GM18507 (cell line): ENCODE measurements at places on chromosomes 2 and 18.

GRCh38 chr2:26274058-26274613 lies 29.4 kb downstream of the HADHB start:
- DNase-seq: no peak

DNA sequence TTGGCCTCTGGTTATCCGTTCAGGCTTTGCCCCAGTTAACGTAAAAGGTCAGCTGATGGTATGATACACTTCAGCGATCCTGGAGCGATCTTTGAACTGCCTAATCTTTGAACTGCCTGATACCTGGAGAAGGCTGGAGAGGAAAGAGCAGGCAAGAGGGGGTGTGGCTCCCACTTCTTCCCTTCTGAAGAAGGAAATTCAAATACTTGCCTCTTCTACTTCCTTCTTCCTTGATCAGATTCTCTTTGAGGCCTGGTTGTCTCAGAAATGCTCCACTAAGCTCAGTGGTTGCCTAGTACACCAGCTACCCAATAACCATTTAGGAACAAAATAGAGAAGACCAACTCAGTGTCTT lies 619 bp downstream of the GALM start:
- DNase-seq: no peak

GRCh38 chr2:84940831-84941412 lies 30.0 kb upstream of the KCMF1 start:
- no peak for DNase-seq

DNA sequence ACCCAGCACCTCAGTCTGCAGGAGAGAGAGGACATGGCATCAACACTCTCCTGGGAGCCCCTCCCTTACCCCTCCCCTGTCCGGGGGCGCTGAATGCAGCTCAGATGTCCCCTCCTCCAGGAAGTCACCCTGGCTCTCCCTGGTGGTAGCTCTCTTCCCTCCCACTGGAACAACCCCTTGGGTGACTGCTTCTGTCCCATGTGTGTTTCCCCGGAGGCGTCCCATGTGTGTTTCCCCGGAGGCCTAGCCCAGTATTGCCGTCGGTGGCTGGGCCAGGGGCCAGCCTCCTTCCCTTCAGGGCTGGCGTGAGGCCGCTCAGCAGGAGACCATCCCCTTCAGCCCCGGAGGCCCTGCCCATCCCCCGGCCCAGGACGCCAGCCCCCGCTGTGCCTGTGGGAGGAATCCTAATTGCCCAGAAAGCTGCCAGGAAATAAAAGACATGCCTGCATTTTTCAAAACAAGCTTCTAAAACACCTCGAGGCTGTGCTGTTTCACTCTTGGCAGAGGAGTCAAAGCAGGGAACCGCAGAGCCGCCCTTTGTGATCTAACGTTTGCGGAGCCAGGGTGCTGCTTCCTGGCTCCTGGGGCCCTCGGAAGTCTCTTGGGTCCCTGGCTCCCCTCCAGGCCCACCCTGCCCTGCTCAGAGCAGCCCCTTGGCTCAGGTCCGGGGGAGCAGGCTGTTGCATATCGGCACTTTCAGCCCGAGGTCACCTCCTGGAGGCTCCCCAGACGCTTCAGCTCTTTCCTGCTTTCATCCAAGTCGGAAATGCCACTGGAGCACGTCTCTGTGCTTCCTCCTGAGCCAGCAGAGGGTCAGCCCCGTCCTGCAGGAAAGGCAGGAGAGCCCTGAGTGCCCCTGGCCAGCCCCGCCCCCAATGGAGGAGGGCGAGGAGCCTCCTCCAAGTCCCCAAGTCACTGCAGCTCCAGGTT lies 11.4 kb downstream of the SNED1 start:
- DNase-seq: no peak

GRCh38 chr18:5543773-5544389 lies at the start of gene EPB41L3:
TSS of gene EPB41L3 (minus strand) at chr18:5543997. CDS start at chr18:5489183, 54,814 bp downstream.
- no peak for DNase-seq
